ENCODE measurements at places on chromosomes 2 and 18.

DNA sequence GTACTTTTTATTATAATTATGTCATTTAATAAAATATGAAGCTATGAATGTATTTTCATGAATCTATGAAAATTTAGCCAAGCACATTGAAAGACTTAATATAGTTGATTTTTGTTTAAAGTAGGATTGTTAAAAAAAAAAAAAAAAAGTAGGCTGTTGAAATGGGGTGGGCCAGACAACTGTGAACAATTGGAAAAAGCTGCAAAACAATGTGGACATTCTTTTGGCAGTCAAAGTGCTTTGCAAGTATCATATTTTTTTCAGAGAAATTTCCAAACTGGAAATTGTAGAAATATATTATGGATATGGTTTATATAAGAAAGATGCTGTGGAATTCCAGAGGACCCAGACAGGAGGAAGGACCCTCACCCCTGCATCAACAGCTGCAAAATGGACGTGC, 82.1 kb downstream of the ETAA1 start:
- H3K27me3 ChIP-seq = no peaks in the 10 kb centered on the region
- no peak for DNase-seq
- no peaks in the 10 kb centered on the region for H3K4me1 ChIP-seq
- no peaks in the 10 kb centered on the region for H3K36me3 ChIP-seq
- no peak overlapping the region for H3K27ac ChIP-seq

DNA sequence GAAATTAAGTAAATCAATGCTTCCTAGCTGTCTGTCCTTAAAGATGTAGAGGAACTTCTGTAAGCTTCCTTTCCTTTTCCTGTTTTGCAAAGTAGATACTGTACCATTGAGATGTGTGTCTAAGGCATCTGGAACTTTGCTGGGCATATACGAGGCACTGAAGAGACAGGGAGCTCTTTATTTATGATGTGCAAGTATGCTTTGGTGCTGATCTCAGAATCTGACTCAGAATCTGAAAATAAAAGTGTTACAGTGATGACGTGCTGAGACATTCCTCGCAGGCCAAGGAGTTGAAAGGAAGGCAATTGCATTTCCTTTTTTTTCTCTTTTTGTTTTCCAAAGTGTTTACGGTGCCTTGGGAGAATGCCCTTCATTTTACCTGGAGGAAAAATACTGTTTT, 230.9 kb upstream of the RGPD4 start:
- no peak overlapping the region for H3K4me3 ChIP-seq
- no peak for DNase-seq
- no peaks in the 10 kb centered on the region for H3K4me1 ChIP-seq
- no peak overlapping the region for H3K27ac ChIP-seq

- H3K27ac ChIP-seq = no peak overlapping the region
- no peaks in the 10 kb centered on the region for H3K27me3 ChIP-seq
- no peak overlapping the region for H3K4me3 ChIP-seq
Measured at GRCh38 chr2:85434696-85435095, 16.2 kb downstream of the SH2D6 start.

GRCh38 chr2:217477583-217477982, 525.2 kb downstream of the TNS1 start:
- no peak overlapping the region for H3K27ac ChIP-seq
- no peak overlapping the region for H3K4me3 ChIP-seq
- H3K4me1 ChIP-seq = no peaks in the 10 kb centered on the region
- H3K27me3 ChIP-seq = no peaks in the 10 kb centered on the region
- no peak for DNase-seq
